Kidney glomerular epithelial cell (primary cell): ENCODE measurements at places on chromosomes 7 and 10.

- DNase-seq = no peak
Measured at GRCh38 chr10:51709324-51709972, 10.1 kb upstream of the CSTF2T start.

DNA sequence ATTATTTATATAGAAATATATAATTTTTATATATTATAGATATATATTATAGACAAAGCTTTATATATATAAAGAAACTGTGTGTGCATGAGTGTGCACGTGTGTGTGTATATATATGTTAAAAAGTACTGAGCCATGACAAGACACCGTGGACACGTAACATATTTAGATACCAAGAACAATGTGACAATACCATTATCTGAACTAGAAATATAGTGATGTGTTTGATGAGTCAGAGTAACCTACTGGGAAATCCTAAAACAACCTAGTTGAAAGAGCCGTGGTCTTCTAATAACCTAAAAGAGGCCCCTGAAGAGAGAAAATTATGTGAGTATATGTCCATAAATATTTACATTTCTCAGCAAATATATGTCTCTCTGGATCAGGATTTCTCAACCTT is 50.7 kb upstream of the ITGB8 start:
- no peak for DNase-seq

- no peak for DNase-seq
Measured at GRCh38 chr7:404812-405488, 114.7 kb downstream of the PDGFA start.

GRCh38 chr10:27771231-27771630 is 25.6 kb upstream of the MKX start:
- no peak for DNase-seq

- DNase-seq = no peak
Measured at GRCh38 chr7:4271716-4272015, 410.4 kb upstream of the FOXK1 start.

DNA sequence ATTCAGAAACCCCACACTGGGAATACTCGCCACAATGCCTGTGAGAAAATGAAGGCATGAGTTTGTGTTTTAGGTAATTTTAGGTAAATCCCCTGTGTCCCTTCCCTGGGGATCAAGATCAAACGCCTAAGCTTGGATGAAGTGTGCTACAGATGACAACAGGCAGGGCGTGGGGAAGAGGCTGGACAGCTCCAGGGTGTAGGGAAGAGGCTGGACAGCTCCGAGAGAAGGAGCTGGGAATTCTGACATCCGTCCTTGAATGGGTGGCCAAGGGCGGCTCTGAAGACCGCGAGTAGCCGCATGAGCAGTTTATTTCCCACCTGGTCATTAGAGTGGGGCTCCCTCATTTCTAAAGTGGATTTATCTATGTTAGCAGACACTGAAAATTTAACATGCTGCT is 109.7 kb downstream of the RAMP3 start:
- DNase-seq = peak; percentile 2

- no peak for DNase-seq
Measured at GRCh38 chr10:15703151-15703880, 16.4 kb downstream of the ITGA8 start.

DNA sequence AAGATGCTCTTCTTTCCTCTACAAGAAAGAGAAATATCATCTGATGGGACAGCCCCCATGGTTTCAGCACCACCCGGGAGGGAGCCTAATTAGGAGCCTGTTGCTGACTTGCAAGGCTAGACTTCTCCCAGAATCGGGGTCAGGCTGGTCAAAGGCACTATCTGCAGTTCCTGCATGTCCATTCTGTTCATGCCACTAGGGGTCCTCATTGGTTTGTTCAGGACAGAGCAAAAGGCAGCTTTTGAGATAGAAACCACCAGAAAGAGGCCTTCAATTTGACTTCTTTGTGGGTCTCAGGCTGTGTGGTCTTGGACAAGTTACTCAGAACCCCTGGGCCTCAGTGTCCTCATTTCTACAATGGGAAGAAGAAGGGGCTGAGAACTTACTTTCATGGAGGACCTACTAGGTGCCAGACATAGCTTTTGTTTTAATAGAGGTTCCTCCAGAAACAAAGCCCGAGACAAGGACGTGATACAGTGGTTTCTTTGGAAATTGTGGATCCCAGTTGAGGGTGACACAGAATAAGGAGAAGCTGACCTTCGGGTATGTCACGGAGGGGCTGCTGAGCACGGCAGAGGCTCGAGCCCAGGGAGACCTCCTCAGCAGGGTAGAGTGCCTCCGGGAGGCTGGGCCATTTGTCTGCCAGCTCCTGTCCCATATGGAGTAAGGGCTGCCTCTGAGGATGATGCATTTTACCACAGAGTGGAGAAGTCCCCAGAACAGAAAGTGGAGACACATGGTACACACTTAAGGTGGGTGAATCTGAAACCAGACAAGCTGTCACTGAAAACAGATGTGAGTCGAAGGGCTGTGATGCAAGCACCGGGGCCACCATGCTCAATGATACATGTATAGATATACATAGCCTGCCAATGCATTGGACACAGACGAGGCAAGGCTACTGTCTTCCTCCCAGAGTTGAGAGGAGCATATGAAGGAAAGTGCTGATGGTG is 33.1 kb upstream of the NEUROD6 start:
- DNase-seq = peak; percentile 46

DNA sequence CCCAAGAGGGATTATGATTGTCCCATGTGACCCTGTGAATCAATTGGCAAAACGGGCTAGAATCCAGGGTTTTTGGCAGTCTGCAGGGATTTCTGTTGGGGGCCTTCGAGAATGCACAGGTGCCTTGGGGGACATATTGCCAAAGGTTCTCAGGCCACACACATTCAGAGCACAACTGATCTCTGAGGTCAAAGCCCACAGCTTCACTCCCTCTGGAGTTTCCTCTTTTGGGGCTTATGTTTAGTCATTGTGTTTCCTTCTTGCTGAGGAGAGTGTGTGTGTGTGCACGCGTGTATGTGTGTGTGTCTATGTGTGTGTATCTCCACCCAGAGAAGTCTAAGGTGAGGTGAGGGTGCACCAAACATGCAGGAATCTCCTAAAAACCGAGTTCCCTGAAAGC is 8.8 kb downstream of the PPIF start:
- DNase-seq = no peak

DNA sequence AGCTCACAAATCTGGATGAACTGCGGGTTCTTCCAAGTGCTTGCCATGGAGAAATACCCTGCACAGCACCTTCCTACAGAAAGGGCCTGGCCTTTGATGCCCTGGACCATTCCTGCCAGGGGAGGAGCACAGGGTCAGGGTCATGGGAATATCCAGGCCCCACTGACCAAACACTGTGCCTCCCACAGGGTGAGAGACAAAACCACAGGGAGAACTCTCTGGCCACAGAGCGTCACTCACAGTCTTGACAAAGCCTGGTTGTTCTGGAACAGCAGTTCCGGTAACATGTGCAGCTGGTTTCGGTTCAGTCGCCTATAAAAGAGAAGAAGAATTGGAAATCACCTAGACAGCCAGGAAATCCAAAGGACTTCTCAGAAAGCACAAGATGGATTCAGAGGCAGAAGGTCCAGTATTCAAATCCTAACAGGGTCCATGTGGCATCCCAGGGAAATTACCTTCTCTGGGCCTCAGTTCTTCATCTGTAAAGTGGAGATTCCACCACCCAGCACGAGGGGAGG is 28.1 kb downstream of the SLIT1 start:
- DNase-seq = no peak

GRCh38 chr7:158731761-158732160 is 27.2 kb upstream of the NCAPG2 start:
- no peak for DNase-seq

- peak; percentile 68 for DNase-seq
Measured at GRCh38 chr7:7157887-7158271, 24.5 kb upstream of the C1GALT1 start.

DNA sequence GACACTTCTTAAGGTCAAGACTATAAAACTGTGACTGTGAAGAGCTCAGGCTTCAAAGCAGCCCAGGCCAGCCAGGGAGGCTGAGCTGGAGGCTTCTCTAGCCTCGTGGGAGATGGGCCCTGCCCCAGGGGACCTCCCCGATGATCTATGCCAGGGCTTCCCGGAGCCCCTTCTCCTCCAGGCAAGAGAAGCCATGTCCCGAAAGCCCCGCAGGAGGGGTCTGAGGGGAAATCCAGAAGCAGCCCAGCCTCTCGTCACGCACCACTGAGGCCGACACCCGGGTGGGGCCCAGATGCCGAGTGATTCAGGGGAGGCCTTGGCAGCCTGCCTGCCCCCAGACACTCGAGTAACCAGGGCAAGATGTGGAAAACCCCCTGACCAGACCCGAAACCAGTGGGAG is 63.7 kb downstream of the PROSER2 start:
- DNase-seq = peak; percentile 64

GRCh38 chr7:42181566-42181965 is 55.4 kb downstream of the GLI3 start:
- no peak for DNase-seq

- no peak for DNase-seq
Measured at GRCh38 chr10:28873540-28873939, 196.2 kb downstream of the BAMBI start.

DNA sequence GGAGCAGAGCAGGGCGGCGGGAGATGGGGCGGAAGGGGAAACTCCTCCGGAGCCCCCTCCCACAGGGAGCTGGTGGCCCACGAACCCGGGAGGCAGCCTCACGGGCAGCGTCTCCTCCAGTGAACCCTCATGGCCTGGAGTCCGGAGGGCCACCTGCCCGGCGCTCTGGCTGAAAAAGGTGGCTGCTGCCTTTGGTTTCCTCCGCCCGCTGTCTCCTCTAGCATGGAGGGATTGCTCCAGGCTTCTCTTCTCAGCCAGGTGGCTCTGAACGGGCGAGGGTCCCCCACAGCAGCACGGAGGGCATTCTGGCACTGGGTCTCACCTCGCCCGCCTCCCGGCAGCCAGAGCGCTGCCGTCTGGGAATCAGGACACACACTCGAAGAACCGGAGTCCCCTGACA is 177.3 kb upstream of the PFKP start:
- DNase-seq = no peak

GRCh38 chr7:48035967-48036478 is 680 bp downstream of the C7orf57 start:
- DNase-seq = no peak

DNA sequence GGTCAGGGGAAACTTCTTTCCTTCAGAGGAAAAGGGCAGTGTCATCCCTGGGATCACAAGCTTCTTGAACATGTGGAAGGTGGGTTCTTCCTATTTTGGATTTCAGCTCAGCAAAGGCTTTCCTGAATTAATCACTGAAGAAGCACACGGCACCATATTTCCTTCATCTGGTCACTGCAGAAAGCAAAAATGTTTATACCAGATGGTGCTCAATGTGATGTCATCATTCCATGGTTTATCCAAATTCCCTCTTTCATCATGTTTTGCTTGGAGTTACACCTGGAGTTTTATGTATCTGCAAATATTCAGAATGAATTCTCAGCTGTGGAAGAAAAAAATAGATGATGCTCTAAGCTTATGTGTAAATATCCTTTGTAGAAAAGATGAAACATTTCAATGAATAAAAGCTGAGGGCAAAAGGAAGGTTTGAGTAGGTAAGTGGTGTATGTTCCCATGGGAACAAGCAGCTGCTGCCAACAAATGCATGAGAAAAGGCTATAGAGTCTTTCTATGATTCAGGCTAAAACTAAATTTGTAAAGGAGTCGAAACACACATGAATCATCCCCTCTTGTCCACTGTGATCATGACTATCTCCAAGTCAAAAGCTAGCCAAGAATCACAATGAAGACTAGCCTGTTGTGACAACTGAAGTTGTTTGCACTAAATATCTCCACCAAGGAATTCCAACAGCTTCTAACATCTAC is 26.9 kb upstream of the BPGM start:
- peak; percentile 91 for DNase-seq

- no peak for DNase-seq
Measured at GRCh38 chr10:30192846-30193608, 133.6 kb upstream of the JCAD start.

GRCh38 chr10:49371967-49372366 is 23.9 kb downstream of the DRGX start:
- DNase-seq = no peak

- no peak for DNase-seq
Measured at GRCh38 chr10:75043256-75044131, 68.0 kb upstream of the SAMD8 start.

- peak; percentile 50 for DNase-seq
Measured at GRCh38 chr7:136074843-136075242, 97.7 kb upstream of the MTPN start.
